ENCODE measurements at places on chromosomes 11 and 22. TPM values are rescaled to one million over a fixed set of nuclear protein-coding genes. Genes with fewer than 3 reads are reported as not detected.

DNA sequence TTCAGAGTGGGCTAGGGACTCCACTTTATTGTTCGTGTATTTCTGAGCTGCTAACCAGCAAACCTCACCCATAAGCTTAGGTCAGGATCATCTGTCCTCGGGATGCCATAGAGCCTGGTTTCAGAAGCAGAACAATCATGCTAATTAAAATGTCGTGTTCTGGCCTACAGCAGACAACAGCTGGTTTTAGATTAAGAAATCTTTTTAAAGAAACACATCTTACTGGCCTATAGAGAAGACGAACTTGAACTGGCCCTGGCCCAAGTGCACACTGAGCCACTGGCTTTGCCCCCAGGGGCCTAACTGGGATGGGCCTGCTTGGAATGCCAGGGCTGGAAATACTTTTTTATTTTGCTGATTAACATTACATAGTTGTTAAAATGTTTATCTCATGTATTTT, 63.2 kb downstream of the ALX4 start:
- no peak for DNase-seq

GRCh38 chr11:83687787-83688186, 401.6 kb upstream of the CCDC90B start:
- no peak for DNase-seq

DNA sequence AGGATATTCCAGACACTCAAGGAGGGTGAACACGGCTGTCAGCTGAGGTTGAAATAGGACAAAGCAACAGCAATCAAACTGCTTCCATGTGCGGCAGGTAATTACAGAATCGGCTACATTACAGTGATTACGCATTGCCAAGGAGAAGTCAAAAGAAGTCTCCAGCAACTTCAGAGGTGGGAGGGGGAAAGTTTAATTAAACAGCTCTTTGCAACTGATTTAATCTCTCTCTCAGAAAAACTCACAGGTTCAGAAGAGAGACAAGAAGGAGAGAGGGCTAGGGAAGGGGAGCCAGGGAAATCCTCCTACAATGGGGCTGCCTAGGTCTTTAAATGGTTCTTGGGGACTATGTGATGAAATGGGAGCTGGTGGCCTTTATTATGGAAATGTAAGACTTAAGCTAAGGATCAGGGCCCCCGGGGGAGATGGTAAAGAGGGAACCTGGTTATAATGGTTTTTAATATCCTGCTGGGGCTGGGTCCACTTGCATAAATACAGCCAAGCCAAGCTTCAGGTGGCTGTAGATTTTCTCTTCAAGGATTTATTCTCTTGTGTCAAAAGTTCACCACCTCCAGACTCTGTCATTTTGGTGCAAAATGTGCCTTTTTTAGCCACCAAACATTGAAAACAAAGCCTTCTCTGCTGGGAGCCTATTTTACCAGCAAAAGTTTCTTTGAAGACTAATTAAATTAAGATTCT, 354.7 kb upstream of the NARS2 start:
- DNase-seq: no peak

- no peak for DNase-seq
Observed at GRCh38 chr11:70873736-70874412, 378.5 kb downstream of the SHANK2 start.

GRCh38 chr22:48750826-48751440, 1076.7 kb downstream of the BRD1 start:
- DNase-seq: no peak

DNA sequence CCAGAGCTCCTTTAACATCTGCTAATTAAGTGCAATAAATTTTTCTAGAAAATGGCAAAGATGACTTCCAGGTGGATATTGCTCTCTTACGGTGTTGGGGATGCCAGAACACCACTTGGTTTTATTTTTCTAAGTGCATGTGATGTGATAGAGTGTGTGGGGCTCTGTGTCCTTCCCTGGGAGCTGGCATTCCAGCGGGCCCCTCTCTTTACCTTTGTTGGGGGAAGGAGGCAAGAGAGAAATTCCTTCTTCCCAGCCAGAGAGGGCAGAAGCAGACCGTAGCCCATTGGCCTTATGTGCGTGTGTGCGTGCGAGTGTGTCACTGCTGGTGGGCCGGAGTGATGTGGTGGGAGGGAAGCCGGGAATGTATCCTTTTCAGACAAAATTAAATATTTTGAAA, 17.2 kb downstream of the TEF start:
- no peak for DNase-seq

C22orf42 gene
- polyA plus RNA-seq: not detected

GSC2 gene
- polyA plus RNA-seq: not detected

GRCh38 chr11:2996976-2997375, 4.8 kb upstream of the NAP1L4 start:
- no peak for DNase-seq

DNA sequence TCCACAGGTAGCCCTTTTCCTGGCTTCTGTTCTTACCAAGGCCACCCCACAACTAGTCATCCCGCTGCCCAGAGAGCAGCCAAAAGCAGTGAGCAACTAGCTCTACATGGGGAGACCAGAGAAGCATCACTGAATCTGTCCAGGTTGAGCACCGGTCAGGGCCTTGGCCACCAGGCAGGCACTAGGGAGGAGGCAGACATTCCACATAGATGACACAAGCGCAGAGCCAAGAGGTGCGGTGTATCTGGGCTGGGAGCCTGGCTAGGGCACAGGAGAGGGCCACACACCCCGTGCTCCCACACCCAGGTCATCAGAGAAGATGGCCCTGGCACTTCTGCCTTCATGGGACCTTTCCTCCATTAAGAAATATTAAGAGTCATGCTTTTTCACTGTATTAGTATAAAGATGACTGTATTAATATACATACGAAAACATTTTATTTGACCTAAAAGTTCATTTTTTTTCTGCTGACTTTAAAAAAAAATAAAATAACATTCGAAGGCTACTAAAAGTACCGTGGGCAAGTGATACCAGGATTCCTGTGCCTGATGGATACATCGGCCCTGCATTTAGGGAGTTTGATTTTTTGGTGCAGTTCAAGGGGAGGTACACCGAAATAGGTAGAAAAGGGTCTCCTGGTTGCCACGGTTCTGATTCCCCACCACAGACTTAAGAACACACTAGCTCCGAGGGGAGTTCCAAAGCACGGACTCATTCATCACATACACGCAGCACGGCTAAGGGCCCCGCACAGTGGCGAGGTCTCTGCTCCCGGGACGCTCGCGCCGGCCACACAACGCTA, 1.2 kb downstream of the DGCR2 start:
- DNase-seq: no peak

Measured in AG04450 (cell line).